Muscle of leg (tissue), 16 donors: ENCODE measurements at places on chromosomes 7 and 10. TPM values are rescaled to one million over a fixed set of nuclear protein-coding genes. Genes with fewer than 3 reads are reported as not detected.
A peak's percentile ranks its signal among the peaks of the same experiment; 100 is the strongest.

GRCh38 chr7:58086871-58087535 lies 637.0 kb downstream of the ZNF716 start:
- DNase-seq, result no peak

DNA sequence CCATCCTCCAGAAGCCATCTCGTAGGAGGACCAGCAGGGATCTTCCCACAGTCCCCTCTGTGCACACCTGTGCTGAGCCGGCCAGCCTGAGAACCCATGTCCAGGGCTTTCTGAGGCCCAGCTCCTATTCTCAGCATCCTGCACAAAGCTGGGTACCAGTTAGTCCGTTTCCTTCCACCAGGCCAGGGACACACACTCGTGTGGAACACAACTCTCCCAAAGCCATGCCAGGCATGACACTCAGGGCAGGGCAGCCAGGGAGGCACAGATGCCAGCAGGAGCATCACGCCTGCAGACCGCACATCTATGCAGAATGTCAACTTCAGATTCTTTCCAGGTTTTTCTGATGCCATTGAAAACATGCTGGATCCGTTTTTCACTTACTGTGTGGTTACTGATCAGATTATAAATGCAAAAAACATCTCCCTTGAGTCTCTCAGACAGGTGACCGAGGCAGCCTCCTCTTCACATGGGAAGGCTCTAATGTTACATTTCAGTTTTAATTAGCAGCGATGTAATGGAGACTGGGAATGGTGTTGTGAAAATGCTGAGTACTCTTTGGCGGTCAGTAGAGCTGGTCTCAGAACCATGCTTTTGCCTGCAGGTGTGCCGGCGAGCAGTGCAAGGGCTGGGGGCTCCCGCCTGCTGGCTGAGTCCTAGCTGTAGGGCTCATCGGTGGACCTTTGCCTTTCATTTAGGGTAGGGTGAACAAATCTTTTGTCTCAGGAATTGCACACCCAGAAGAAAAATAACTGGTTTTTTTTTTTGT lies 3.3 kb upstream of the SUN1 start:
- no peak for DNase-seq

DNA sequence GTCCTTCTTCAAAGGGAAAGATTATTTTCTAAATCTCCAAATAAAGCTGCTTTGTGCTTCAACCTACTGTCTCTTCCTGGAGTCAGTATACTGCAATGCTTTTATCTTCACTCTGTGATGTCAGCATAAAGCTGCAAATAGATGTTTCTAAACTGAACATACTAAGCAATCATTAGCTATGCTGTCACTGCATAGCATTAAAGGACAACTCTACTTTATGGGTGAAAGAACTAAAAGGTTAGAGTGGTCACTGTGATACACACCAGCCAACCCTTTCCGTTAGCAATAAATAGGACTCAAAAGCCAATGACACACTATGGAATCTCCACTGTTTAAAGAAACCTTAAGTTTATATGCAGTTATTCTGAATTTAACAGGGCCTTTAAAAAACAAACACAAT lies 1.8 kb downstream of the CCDC186 start:
- peak; percentile 35 for DNase-seq

DNA sequence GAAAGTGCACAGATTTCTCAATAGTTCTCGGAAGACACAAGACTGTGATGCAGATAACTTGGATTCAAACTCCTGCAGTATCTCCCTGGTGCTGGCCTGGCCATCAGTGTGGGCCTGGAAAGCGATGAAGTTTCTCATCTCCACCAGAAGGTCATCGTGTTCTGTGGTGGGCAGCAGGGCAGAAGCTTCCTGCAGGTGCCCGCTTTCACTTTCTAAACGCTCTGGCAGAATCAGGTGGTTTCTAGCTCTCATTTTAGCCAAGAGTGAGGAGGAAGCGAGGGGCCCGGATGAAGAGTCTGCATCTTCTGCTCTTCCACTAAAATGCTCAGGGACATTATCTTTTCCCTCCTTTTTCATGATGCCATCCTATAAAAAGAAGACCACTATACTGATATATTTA lies 63.0 kb upstream of the DRGX start:
- DNase-seq, result no peak

GRCh38 chr10:99693933-99694583 lies 34.7 kb downstream of the ENTPD7 start:
- no peak for DNase-seq

DNA sequence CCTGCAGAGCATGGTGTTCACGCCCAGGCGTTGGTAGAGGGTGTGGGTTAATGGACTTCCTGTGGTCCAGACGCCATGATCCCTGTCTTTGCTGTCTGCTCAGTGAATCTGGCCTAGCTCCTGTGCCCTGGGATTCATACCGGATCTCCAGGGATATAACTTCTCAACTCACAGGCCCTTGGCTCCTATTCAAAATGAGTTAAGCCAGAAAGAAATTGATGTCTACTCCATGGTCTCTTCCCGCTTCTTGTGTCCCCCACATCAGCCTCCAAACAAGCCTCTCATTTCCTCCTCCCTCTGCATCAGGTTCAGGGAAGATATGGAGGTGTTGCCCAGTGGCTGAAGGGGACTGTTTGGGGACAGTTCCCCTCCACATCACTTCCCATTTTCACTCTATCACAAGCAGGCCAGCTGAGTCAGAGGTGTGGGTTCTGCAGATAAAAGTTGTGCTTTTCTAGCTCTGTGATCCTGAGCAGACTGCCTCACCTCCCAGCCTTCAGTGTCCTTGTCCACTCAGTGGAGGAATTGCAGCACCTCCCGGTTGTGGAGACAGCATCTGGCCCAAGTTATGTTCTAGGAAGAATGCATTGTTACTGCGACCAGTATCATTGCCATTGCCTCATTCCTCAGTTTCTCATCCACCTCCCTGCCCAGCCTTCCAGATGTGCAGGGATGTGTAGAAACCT lies 22.5 kb downstream of the AKR1E2 start:
- no peak for DNase-seq

- DNase-seq, result peak; percentile 75
Measured at GRCh38 chr7:36185756-36186155, 32.7 kb downstream of the EEPD1 start.

DNA sequence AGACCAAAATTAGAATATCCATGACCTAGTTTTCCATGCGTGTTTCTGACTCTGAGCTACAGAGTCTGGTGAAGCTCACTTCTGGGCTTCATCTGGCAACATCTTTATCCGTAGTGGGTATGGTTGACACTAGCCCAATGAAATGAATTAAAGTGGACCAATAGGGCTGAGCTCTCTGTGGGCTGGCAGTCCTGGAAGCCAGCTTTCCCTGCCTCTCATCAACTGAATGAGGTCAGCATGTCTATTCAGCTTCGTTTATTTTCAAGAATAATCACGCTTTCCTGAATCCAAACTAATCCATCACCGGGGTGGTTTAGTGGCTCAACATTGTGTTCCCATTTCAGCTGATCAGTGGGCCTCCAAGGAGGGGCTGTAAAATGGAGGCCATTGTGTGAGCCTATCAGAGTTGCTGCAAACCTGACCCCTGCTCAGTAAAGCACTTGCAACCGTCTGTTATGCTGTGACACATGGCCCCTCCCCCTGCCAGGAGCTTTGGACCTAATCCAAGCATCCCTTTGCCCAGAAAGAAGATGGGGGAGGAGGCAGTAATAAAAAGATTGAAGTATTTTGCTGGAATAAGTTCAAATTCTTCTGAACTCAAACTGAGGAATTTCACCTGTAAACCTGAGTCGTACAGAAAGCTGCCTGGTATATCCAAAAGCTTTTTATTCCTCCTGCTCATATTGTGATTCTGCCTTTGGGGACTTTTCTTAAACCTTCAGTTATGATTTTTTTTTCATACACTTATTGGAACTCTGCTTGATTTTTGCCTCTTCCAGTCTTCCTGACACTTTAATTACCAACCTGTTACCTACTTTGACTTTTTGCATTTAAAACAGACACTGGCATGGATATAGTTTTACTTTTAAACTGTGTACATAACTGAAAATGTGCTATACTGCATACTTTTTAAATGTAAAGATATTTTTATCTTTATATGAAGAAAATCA lies 35.5 kb downstream of the CAV1 start:
- DNase-seq, result no peak

GRCh38 chr10:26859241-26860101 lies 1.3 kb downstream of the ABI1 start:
- peak; percentile 59 for DNase-seq

DNA sequence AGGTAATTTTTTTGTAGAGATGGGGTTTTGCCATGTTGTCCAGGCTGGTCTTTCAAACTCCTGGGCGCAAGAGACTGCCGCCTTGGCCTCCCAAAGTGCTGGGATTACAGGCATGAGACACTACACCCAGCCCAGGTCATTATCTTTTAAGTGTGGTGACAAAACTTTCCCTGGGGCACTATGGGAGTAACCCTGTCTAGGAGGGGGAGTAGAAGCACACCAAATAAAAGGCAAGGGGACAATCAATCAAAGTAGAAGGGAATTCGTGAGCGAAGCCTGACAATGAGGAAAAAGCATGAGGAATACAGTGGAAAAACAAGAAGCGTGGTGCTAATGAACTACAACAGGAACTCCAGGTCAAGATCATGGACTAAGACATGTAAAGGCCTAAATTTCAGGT lies 31.4 kb downstream of the IDE start:
- DNase-seq, result no peak

DNA sequence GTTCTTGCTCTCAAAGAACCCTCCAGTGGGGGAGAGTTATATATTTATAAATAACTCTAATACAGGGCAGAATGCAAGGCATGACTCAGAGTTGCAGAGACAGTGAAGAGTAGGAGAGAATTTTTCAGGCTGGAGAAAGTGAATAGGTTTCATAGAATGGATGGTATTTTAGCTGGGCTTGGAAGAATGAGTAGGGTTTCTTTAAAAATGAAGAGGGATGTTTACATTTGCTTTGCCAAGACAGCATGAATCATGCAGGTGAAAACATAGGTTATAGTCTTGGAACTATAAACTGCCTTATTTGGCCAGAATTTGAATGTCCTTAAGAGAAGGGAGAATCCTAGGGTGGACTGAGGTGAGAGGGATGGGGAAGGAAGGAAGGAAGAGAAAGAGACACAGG lies 124.8 kb downstream of the CPED1 start:
- DNase-seq, result no peak

- DNase-seq, result no peak
Measured at GRCh38 chr7:98211676-98212531, 665 bp downstream of the BHLHA15 start.

GRCh38 chr7:142886866-142887265 lies 1.3 kb upstream of the TRPV6 start:
- no peak for DNase-seq

DNA sequence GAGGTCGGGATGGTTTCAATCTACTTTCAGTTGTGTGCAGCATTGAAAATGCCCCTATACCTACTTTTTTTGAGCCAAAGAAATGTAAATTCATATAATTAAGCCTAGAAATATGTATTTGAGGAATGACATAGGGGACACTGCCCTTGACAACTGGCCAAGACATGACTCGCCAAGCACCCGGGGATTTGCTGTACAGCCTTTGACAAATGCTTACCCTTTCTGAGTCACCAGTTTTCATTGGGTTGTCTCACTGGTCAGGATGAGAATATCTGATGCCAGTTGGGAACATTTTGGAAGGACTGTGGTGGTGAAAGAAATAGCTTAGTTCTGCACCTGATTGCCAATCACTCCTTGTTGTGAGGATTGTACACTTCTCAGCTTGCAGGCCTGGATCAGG lies 166.8 kb upstream of the HABP2 start:
- no peak for DNase-seq

GRCh38 chr10:69645296-69646184 lies 15.5 kb downstream of the FAM241B start:
- DNase-seq, result no peak

- no peak for DNase-seq
Measured at GRCh38 chr10:120022357-120022756, 129.8 kb downstream of the SEC23IP start.

DNA sequence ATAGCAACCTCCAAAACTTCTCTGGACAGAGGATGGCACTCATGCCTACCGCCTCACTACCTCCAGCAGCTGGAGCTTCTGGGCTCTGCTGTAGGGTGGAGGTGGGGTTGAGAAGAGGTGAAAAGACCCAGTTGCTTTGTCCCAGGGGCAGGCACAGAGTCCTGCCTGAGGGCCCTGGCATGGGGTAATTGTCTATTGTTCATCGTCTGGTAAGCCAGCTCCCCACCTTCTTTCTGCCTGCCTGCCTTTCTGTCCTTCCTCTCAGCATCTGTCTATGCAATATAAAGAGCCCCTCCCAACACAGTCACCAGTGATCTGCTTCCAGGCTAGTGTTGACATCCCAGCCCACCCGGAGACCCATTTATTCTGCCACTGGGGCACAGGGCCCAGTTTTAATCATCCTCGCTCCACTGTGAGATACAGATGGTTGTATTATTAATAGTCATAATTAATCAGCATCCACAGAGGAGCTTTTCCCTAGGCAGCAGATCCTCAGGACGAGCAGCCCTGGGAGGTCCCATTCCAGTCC lies 39.0 kb downstream of the ZMIZ1 start:
- no peak for DNase-seq

DNA sequence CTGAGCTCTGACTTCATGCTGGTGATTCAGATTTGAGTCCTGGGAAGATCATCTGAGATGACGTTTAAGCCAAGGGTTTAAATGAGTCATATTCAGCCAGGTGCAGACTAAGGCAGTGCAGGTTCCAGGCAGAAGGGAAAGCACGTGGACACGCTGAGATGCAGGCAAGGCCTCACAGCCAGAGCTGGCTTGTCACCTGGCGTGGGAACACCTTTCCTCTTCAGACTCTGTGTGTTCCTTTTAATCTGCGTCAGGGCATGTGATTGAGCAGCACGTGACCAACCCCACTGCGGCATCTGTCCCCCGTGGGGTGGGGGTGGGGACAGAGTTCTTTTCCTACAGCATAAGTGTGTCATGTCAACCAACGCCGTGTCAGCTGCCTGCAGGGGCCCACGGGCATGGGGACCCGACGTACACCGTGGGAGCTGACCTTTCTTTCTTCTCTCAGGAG lies 10.7 kb upstream of the IDI2 start:
- DNase-seq, result no peak

GRCh38 chr10:35426657-35427056 lies 90.3 kb downstream of the CCNY start:
- no peak for DNase-seq

- DNase-seq, result peak; percentile 64
Measured at GRCh38 chr7:100799037-100799896, 28.1 kb downstream of the EPHB4 start.

GRCh38 chr7:114934713-114935112 lies 12.8 kb downstream of the MDFIC start:
- DNase-seq, result no peak

DNA sequence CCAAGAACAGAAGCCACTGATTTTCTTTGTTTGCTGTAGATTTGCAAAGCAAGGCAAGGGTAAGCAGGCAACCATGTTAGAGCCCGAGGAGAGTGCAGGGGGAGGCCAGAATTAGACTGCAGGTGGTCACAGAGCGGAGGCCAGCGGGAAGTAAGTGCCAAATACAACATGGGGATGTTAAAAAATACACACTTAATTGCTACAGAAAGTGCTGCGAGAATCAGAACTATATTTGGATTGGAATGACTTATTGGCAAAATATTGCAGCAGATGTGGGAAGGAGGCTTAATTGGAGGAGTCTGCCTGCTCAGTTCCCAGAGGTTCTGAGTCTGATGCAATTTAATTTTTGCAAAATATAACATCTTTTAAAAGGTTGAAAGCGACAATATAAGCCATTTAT lies 49.7 kb upstream of the ADCY1 start:
- peak; percentile 97 for DNase-seq

GRCh38 chr7:19508821-19509220 lies 200.0 kb downstream of the POLR1F start:
- no peak for DNase-seq

The PLA2G12B gene
- not detected for total RNA-seq

The CALML5 gene
- total RNA-seq, result not detected

The IL2RA gene
- not detected for total RNA-seq

The ZNF438 gene
- 14.5 TPM for total RNA-seq

The BRAF gene
- total RNA-seq, result 19.7 TPM

The SHH gene
- total RNA-seq, result under 0.01 TPM

The PLCE1 gene
- 31.7 TPM for total RNA-seq

The ORAI2 gene
- 7.0 TPM for total RNA-seq

The SLC18A2 gene
- total RNA-seq, result 0.35 TPM

The LRRC61 gene
- 3.6 TPM for total RNA-seq
